OCI-M1 (cell line): ENCODE measurements at places on chromosomes 7 and 10.
A peak's percentile ranks its signal among the peaks of the same experiment; 100 is the strongest.

DNA sequence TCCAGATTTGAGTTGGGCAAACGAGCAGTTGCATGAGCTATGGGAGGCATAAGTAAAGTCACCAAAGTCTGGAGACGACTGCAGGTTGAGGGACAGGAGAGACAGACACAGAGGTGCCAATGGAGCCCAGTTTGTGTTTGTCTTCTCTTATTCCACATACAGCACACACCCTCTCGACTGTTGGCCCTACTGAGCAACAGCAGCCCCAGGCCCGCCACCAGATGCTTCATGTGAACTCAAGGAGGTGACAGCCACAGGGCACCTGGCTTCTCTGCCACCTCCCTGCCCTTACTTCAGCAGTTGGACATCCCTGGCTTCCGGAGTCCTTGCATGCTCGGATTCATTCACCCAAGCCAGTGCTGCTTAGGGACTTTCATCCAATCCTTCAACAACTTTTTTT, 6.5 kb upstream of the ATOH7 start:
- no peak for DNase-seq

DNA sequence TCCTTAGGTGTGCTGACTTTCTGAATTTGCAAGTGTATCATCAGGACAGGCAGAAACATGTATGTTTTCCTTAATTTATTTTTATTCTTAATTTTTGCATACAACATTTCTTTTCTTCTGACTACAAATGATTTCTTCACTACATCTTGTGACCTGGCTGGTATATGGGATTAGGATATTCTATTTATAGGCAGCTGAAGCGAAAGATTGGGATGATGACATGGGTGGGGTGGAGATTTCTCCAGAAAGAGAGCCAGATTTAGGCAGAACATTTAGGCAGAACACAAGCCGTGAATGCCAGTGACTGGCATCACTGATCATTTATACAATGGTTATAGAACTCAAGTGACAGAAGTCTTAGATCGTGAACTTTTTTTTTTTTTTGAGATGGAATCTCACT, 256.7 kb downstream of the KLF6 start:
- DNase-seq: no peak

DNA sequence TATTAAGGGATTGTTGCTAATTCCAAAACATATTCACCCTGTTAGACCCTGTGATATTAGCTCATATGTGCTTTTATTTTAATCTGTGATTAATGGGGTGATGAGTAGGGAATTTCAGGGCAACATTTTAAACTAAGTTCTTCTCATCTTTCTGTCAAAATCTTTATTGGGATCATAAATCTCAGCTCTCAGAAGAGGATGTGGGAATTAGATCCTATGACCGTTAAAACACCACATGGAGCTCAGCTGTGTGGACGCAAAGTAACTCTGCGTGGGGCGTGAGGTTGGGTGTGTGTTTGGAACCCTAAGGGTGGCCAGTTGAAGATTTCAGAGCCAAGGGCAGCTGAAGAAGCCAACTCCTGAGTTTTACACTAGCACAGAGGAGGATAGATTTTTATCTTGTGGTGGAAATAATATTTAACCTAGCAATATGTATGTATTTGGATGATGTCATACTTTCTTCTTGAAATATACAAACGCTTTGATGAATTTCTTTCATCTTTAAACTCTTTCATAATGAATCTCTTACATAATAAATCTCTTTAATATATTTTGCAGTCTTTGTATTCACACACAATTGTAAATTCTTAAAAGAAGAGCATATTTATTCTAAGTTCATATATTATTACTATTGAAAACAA, 64.4 kb downstream of the EPDR1 start:
- DNase-seq: no peak

GRCh38 chr7:130441408-130441869, 623 bp upstream of the CEP41 start:
- no peak for DNase-seq

- DNase-seq: no peak
These were observed at the start of gene ELN for GRCh38 chr7:74027683-74028320. Gene ELN, plus strand, starts transcription at chr7:74028173. Its CDS starts 15 bp downstream, at chr7:74028188.

DNA sequence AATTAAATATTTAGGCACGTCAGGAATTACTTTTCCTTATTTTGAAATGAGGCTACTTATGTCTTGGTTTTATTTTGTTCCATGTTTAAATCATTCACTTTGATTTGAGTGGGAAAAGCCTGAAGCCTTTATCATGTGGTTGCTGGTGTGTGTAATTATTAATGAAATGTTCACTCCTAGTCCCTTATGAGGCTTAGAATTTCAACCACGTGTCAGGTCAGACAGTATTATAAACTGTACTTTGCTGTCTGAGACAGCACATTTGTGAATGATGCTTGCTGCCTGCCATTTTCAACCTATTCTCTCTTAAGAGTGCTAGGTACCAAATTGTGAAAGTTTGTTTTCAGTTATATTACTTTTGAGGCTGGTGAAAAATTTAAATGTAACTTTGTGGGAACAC, 58.9 kb downstream of the COL17A1 start:
- no peak for DNase-seq

GRCh38 chr10:55641601-55642000, 719.5 kb downstream of the ZWINT start:
- no peak for DNase-seq

DNA sequence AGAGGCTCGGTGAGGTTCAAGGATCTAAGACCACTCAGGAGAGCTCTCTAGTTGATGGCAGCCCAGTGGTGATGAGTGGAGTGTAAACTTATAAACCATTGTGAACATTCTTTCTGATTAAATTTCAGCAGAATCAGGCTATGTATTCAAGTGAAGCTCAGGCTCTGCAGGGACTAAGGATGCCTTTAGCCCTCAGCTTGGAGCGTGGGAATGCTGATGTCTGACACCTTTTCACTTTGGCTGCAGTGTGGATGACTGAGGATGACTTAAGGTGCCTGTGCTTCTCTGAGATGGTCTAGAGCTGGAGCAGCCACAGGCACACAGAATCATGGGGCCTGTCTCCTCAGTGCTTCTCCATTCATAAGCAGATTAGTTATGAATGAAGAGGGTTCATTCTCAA, 150.4 kb downstream of the SORCS3 start:
- no peak for DNase-seq

- no peak for DNase-seq
These were observed 18.3 kb downstream of the GPER1 start for GRCh38 chr7:1106063-1106792.

DNA sequence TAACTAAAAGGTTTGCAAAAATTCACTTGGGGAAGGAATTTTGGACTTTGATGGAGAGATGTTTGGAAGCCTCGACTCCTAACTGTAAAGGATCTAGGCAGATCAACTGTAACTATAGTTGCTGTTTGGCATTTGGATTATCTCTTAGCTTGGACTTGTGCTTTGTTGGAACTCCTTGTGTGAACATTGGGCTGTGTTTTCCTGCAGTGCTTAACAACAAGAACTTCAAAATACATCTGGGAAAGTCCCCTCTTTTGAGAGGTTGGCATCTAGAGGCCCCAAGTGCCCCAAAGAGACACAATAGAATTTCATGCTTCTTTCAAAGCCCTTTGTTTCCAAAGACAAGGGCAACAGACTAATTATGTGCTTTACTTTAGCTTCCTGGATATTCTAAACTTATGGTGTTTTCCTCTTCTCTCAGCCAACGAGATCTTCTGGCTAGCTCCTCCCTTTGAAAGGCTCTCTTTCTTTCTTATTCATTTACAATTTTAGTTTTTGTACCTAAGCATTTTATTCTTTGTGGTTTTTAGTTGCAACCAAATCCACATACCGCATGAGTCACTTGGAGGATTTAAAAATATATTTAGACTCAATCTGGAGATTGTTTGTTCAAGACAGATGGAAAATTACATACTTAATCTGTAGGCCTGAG, 11.6 kb downstream of the ABCA13 start:
- no peak for DNase-seq

GRCh38 chr10:16612115-16612980, 90.7 kb upstream of the C1QL3 start:
- DNase-seq: peak; percentile 70

GRCh38 chr7:26420422-26421019, 128.9 kb downstream of the SNX10 start:
- no peak for DNase-seq

DNA sequence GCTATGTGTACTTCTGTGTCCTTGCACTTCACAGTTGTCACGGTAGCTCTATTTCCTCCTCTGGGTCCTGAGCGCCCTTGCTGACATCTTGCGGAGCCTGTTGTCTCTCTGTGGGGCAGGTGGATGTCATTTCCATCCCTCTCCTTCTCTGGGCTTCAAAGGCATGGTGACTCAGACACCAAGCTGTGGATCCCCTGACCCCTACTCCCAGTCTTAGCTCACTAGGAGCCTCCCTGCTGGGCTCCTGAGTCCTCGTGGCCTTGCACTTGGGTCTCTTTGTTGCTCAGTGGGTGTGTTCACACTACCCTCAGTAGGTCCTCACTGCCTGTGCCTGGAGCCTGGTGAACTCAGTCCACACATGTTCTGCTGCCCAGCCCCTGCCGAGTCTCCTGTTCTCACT, 100.3 kb upstream of the PAX2 start:
- DNase-seq: no peak

- peak; percentile 30 for DNase-seq
These were observed 126.0 kb downstream of the SGMS1 start for GRCh38 chr10:50497758-50498157.

DNA sequence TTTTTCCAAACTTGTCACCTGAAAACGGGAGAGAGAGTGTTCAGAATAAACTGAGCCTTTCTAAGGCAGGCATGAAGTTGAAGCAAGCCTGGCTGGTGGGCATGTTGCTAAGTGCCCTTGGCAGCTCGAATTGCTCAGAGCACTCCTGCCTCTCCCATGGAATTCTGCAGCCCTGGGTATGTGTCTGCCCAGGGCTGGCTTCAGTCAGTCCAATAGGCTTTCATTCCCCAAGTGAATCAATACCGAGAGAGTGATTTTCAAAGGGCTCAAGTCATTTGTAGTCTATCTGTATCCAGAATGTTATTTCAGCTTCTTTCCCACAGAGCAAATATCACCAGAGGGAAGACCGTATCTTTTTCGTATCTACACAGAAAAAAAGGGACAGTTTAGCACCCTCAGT, 415.5 kb upstream of the COBL start:
- DNase-seq: no peak
